ENCODE measurements at places on chromosomes 4 and X.

- no peak for DNase-seq
Observed at GRCh38 chr4:44056721-44057151, 391.9 kb downstream of the KCTD8 start.

- no peak for DNase-seq
Observed at GRCh38 chr4:77170926-77171325, 13.9 kb downstream of the CCNG2 start.

DNA sequence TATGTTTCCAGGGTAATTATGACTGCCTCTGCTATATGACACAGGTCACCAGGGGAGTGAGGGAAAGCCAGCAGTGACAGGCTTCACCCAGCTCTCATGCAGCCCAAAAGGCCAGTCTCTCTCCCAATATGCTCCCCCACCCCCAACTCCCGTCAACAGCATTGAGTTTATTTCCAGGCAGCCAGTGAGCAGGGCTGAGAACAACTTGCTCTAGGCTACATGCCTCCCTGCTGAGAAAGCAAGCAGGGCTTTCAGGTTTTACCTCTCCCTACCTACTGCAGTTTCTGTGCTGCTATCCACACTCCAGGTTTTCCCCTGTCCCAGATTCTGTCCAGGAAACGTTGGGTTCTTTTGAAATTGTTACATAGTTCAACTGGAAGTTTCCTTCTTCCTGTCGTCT is 291.4 kb downstream of the PABPC4L start:
- DNase-seq = no peak

DNA sequence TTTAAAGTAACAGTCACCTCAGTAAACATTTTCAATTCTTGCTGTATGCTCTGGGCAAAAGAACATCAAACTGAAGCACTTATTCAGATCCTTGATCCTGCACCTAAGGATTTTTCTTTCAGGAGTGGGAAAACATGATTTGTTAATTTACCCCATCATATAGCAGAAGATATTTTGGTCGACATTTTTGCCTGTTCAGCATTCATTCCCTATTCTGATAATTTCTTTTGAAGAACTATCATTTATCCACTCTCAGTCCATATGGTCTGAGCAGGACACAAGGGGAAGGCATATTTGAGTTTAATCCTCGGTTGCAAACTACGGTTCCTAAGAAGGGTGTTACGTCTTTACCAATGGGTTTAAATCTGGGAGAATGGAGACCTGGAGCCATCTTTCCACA is 1.2 kb upstream of the CLOCK start:
- DNase-seq = no peak
